Stimulated activated CD4-positive, alpha-beta T cell treated with anti-CD3 and anti-CD28 coated beads, TNF-alpha, amount 100 ng/mL, for 4 hours (primary cell): ENCODE measurements at places on chromosomes 13 and 19.

GRCh38 chr13:62057286-62057685 lies 641.6 kb upstream of the PCDH20 start:
- DNase-seq, result no peak

DNA sequence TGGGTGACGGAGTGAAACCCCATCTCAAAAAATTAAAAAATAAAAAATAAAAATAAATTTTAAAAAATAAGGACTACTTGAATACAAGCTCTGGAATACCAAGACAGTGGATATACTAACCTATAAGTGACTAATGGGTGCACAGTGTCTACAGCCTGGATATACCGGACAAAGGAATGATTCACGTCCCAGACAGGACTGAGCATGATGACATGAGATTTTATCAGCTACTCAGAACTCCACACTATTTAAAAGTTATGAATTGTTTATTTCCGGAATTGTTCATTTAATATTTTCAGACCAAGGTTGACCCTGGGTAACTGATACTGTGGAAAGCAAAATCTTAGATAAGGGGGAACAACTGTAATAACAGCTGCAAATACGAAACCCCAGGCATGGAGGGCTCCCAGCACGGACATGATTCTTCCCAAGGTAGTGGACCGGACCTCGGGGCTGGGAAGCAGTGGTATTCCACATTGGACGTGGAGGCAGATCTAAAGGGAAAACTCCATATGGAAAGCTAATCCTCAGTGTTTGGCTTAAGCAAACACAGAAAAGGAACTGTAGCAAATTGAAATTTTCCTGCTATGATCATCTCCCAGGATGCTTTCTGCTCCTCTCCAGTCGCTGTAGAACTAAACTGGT lies 102.6 kb upstream of the TSHZ3 start:
- no peak for DNase-seq

DNA sequence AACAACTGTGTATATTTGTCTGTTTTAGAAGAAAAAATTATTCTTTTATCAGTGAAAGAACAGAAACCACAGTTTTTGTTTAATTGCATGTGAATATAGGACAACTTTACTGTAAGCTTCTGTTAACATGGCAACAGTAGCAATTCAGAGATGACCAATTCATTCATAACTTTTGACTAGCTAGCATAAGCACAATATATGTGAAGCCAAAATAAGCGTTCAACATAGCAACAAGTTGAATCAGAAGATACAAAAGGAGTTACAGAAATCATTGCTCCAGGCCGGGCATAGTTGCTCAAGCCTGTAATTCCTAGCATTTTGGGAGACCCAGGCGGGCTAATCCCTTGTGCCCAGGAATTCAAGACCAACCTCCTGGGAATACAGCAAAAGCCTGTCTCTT lies 197.1 kb upstream of the GPC6 start:
- DNase-seq, result no peak

GRCh38 chr19:30718707-30719106 lies 346.5 kb downstream of the ZNF536 start:
- no peak for DNase-seq
